Smooth muscle cell of the brain vasculature (primary cell): ENCODE measurements at places on chromosomes 12 and 14.

- DNase-seq, result no peak
Observed at GRCh38 chr12:46265102-46265501, 3.7 kb downstream of the SLC38A1 start.

DNA sequence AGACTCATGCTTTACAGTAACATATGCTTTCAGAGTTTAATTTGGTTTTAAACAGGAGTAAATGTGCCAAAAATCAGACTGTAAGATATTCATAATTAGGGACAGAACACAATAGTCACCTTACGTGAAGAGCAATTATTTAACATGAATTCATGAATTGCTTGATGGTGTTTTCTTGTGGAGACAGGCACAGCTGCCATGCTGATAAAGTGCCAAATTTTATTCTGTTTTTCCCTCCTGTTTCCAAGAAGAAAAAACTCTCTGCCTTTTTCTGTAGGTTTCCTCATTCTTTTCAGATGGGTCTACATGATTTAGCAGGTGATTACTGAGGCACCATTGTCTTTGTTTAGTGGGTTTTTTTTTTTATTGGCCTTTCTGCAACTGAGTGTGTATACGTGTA is 80.1 kb downstream of the C12orf42 start:
- DNase-seq, result no peak

DNA sequence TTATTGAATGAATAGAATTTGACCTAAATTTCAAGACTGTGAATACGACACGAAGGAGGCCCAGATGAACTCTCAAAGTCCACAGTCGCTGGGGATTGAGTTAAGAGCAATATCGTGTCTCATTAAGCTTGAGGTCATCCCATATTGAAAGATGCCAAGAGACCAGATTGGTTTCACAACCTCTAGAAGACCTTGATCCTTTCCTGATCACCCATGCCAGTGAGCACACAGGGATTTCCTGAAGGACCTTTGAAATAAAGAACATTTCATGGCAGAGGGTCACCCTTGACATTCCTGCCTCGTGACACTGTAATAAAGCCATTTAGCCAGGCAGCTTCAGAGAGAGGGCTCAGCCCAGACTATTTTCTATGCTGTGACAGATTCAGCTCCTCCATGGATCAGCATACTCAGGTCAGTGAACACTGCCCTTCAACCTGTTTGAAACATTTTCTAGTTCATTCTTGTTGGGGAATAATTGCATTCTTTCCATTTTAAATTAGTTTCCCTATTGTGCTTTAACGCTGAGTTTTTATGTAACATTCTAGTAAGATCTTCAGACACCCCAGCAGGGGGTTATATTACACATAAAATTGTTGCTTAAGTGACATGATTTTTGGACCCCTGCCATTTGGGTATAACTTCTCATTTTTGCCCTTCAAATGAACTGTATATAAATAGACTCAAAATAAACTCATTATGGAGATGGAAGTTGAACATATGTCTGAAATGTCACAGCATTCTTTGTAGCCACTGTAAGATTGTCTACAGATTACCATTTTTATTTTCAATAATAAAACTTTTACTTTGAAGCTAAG is 213.2 kb downstream of the C12orf50 start:
- peak; percentile 66 for DNase-seq

DNA sequence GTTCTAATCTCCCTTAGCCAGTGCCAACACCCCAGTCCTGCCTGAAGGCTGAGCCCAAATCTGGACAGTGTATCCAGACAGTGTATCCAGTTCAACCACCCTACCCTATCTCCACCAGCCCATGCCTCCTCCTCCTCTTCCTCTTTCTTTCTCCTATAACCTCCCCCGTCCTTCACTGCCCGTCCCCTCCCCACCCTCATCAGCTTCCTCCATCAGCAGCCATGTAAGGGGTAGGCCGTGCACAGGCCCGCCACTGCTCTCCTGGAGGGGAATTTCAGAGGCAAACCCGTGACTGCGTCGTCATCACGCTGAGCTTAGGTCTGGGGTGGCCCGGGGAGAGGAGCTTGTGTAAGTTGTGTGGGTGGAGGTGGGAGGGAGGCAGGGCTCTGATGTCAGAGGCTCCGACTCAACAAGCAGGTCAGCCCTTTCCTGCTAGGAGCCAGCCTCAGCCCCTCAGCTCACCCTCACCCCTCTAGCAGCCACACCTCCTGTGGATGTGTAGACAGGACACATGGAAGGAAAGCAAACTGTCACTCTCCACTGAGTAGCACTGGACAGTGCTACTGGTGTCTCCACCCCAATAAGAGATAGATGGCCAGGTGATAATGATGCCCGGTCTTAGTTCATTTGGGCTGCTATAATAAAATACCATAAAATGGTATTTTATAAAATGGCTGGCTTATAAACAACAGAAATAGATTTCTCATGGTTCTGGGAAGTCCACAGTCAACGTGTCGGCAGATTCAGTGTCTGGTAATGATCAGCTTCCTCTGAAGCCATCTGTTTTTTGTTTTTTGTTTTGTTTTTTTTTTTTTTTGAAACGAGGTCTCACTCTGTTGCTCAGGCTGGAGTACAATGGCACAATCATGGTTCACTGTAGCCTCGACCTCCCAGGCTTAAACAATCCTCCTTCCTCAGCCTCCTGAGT is 50.5 kb downstream of the IRF2BPL start:
- DNase-seq, result no peak

DNA sequence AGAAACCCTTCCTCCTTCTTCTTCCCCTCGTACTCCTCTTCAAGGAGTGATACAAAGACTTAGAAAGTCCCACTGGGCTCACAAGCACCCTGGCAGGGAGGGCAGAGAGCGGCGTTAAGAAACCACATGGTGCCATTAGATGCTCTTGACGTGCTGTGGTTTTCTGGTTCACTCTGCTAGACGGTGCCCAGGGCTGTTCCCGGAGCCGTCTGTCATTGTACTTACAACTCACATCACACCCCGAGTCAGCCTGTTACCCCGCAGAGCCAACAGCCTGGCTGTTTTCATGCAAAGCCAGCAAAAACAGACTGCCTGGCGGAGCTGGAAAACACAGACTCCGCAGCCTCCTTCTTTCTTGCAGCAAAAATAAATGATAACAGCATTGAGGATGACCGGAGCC is 232.6 kb upstream of the TBX3 start:
- DNase-seq, result peak; percentile 59

- DNase-seq, result no peak
Observed at GRCh38 chr12:64145226-64145625, 76.9 kb downstream of the KICS2 start.

- DNase-seq, result no peak
Observed at GRCh38 chr12:53160673-53161072, 19.8 kb upstream of the ZNF740 start.

GRCh38 chr12:96578526-96579125 is 89.2 kb downstream of the CFAP54 start:
- DNase-seq, result peak; percentile 17

GRCh38 chr12:62834971-62835547 is 99.9 kb downstream of the PPM1H start:
- no peak for DNase-seq

DNA sequence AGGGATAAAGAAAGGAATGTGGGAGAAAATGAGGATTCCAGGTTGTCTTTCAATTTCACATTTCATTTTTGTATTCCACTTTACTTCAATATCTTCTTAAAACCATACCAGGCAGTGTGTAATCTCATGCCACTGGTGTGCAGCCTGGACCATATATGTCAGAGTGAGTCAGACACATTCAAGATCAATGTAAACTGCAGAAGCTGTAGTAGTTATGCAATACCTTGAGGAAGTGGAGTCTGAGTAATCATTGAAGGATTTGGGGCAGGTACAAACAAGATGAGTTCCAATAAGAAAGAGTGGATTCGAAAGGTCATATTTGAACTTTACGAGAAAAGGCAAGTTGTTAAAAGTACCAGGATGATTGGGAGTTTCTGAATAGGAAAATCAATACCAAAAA is 14.1 kb downstream of the PLCZ1 start:
- no peak for DNase-seq

DNA sequence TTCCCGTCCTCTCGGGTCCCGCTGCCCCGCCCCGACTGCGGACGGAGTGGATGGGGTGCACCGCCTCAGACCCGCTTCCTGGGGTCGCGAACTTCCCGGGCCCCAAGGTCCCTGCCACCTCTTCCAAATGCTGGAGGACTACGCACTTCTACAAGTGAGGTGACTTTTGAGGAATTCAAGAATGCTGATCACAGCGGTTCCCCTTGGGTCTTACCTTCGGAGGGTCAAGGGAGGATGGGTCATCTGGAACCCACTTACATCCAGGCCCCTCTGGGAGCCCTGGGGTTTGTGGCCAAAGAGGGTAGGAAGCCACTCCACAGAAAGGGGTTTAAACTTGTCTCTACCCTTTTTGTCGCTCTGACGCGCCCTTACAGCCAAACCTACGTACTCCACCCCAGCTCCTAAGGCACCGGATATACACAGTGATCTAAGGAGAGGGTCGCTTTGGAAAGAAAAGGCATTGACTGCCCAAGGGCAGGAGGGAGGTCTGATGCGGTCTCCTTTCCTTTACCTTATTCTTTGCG is 532 bp upstream of the PRKD1 start:
- no peak for DNase-seq

- no peak for DNase-seq
Observed at GRCh38 chr12:57149245-57149900, 2.0 kb upstream of the LRP1-AS start.

GRCh38 chr14:89108608-89109007 is 284.2 kb downstream of the TTC8 start:
- no peak for DNase-seq

DNA sequence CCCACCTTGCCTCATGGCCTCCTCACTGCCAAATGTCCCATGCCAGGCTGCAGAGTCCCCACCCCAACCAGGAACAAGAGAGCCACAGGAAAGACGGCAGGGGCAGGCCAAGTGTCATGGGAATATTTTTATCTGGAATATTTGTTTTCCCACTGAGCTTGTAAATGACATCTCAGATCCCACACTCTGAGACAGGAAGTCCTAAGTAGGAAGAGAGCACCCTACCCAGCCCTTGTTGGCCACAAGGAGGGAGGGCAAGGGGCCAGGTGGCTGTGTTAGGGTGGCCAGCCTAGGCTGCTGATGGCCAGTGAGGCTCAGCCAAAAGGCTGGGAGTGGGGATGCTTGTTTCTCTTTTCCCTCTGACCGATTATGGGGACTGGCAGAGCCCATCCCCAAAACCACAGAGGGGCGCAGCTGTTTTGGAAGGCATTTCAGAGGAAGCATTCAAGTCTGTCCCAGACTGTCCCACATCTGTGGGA is 7.7 kb upstream of the MEG3 start:
- no peak for DNase-seq

GRCh38 chr12:47270782-47271664 is 191.3 kb upstream of the AMIGO2 start:
- DNase-seq, result no peak

GRCh38 chr12:19411234-19412204 is 27.8 kb upstream of the AEBP2 start:
- no peak for DNase-seq

- DNase-seq, result no peak
Observed at GRCh38 chr14:73223049-73223448, 14.3 kb upstream of the PAPLN start.

- DNase-seq, result no peak
Observed at GRCh38 chr12:84822525-84822924, 90.1 kb downstream of the SLC6A15 start.

DNA sequence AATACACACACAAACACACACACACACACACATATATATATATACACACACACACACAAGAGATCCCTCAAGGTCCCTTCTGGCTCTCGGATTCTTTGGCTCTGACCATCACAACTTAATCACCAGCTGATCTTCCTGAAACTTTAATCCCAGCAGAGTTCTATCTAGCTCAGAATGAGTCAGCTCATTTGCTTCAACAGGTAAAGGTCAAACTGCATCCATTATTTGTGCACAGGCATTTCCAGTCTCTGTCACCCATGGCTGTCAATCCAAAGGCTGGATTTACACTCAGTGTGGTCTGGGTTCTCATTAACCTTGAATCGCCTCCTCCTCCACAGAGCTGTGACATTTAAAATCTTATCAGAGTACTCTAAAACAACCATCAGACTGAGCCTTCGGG is 113.3 kb upstream of the TMPO start:
- DNase-seq, result no peak

DNA sequence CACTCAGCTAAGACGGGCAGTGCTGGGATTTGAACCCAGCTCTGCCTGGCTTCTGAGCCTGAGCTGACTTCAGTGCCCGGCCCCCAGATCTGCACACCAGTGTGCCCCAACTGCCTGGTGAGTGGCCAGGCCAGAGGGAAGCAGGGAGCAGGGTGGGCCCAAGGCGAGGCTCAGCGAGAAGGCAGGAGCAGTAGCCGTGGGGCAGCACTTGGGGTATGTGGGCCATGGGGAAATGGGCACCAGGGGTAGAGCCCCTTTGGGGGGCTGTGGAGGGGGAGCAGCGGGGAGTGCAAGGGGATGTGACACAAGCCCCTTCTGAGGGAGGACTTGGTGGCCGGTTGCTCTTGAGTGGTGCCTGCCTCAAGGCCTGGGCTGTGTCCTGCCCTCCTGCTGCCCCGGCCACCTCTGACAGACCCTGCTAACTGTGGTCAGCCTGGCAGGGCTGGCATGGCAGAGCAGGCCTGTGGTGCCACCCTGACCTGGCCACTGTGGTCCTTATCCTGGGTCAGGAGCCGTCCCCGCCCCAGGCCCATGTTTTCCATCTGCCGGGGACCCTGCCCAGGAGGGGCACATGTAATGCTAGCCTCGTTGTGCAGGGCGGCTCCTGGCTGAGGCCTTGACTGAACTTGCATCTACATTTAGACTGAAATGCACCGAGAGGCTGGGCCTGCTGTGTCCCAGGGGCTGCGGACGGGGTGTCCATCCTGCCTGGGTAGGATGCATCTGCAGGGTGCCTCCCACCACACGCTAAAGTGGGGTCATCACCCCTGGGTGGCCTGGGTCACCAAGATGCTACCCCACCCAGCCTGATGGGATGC is 90.5 kb downstream of the KIF26A start:
- DNase-seq, result no peak

DNA sequence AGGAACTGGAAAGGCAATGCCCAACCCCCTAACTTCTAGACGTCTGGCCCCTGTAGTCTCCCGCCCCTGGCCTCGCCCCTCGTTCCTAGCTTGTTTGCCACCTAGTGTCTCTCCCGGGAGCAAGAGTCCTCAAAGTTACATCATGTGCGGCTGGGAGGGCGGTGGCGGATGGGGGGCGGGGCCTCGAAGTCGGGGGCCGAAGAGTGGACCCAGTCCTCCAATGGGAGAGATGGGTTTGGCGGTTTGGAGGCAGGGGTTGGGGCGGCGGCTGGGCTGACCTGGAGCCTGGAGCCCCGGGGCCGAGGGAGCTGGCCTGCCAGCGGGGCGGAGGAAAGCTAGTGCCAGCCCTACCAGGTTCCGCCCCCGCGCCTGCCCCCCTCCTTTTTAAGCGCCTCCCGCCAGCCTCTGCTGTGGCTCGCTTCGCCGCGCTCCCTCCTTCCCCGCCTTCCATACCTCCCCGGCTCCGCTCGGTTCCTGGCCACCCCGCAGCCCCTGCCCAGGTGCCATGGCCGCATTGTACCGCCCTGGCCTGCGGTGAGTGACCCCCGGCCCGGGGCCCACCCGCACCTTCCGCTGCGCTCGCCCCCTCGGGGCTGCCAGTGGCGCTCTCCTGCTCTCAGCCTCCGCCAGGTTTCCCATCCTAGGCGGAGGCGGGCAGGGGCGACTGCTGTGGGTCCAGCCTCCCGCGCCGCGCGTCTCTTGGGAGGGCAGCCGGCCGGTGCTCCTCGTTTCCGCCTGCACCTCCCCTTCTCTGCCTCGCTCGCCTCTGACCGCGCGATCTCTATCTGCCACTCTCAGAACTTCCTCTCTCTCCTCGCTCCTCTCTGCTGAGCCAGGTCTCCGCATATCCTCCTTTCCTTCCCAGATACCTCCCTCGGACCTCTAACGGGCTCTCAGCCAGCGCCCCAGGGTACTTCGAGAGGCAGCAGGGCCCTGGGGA is at the start of gene PCK2:
Gene PCK2 (plus strand): TSS at position 411 of the 940 bp plus-strand sequence. CDS start 95 bp downstream, at position 506.
- DNase-seq, result no peak
